ENCODE measurements at places on chromosomes 2 and 18.

DNA sequence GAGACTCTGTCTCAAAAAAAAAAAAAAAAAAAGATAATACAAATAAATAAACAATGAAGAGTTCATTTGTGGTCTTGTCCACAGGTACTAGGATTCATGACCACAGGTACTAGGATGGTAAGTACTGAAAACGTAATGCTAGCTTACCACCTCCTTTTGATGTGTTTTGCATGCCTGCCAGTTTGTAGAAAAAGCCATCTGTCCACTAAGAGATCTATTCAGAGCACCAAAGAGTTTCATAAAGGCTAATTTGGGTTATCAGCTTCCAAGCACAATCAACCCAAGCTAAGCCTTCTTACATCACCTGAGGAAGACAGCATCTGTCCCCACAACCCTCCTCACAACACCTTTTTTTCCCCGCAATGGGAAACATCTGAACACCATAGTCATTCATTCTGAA lies 477.2 kb downstream of the ZEB2 start:
- DNase-seq = no peak

DNA sequence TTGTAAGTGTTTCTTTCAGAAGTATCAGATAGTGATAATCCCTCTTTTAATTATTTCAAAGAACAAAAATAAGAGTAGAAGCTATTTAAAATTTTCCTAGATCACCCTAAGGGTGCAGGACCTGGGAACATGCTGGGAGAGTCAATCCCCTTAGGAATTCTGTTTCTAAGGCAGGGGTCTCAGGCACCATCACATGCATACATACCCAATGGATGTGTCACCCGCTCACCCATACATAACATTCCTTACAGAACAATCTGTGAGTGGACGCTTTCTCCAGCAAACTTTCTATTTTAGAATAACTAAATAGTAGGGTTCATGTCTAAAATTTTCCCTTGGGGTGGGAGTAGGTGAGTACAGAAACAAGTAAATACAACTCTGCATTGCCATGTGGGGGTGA lies 8.4 kb downstream of the DSEL start:
- DNase-seq = no peak

DNA sequence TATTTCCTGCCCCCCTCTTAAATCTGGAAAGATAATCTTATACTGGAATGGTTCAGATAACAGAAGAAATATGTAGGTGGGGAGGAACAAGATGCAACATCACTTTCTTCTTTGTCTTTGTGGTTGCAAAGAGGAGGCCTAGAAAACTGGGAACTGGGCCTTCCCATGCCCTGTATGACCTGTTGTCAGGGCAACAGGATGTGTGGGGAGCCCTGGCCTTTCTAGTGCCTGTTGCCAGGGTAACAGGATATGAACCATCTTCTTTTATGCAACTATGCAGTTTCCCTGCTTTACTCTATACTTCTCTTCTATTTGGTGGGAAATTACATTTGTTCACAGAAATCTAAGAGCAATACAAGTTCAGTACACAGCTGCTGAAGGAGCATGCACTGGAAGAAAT lies 79.8 kb upstream of the PDE1A start:
- DNase-seq = peak; percentile 18

DNA sequence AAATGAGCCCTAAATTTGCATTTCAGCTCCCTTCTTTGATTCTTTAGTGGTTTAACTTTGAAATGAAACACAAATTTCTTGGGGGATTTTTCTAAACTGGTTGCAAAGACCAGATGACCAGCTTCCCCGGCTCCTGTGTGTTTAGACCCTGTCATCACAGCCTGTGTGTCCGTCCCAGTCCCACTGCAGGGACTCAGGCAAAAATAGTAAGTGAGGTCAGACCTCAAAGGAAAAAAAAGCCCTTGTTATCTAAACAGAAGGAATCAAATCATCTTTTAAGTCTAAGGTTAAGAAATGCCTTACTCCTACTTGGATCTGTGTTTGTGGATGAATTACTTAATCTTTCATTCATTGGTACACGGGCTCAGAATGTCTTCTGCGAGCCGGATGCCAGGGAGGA lies 423.7 kb downstream of the LPIN1 start:
- no peak for DNase-seq

DNA sequence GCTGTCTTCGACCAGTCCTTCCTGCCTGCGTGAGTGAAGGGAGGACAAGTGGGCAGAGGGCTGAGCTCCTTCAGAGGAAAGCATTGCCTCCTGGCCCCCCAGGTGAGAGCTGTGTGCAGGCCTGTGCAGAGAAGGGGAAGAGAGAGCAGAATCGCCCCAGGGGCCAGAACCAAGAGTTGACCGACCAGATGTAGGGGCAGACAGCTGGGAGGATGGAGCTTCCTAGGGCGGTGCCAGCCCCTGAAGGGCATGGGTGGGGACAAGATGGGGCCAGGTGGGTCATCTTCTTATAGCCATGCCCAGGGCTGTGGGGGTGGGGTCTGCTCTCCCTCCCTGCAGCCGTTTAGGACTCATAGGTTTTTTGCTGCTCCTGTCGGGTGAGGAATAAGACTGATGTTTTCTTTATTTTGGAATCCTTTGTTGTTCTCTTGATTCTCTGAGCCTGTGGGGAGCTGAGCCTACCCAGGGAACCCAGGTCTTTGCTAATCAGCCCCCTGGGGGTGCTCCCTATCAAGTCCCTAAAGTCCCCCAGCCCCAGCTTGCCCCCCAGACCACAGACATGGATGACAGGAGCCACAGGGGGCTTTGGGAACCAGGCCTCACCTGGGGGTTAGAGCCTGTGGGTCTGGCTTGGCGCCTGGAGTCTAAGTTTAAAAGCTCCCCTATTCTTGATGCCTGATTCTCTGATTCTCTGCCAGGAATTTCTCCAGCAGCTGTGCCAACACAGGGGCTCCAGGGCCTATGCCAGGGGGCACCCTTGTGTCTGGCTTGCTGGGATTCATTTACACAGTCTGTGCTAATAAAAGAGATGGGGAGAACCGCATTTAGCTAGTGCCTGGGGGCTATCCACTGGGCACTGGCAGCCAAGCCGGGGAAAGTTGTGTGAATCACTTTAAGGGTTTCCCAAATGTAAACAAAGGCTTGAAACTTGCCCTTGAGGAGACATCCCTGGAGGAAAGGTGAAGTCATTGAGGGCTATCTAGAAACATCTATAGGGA lies 9.3 kb upstream of the EFHD1 start:
- peak; percentile 93 for DNase-seq

DNA sequence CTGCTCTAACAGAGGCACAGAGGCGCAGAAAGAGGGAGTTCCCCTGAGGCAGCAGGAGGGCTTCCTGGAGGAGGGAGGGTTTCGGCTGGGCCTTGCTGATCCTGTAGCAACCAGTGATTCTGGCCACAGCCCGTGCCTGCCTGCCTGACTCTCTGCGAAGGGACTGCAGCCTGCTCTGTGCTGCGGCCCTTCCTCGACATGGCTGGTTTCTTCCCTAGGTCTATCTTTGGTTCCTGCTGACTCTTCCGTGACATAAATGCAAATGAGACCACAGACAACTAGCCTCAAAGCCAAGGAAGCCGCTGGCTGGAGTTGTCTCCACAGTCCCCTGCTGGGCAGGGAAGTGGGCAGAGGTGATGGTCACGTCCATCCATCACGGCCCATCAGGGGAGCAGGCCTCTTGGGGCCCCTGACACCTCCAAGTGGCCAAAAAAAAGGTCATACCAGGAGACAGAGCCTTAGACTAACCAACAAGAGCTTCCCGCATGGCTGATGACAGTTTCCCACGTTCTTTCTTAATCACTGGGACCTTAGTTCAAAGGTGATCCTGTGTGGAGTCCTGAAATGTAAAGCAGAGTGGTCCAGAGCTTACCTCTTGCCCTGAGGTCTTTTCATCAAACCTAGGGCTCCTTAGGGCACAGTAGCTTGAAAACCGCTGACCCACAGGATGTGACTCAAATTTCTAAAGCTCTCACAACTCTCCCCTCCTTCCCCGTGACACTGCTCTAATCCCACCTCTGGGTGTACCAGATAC lies 55.3 kb downstream of the HS1BP3 start:
- DNase-seq = no peak

DNA sequence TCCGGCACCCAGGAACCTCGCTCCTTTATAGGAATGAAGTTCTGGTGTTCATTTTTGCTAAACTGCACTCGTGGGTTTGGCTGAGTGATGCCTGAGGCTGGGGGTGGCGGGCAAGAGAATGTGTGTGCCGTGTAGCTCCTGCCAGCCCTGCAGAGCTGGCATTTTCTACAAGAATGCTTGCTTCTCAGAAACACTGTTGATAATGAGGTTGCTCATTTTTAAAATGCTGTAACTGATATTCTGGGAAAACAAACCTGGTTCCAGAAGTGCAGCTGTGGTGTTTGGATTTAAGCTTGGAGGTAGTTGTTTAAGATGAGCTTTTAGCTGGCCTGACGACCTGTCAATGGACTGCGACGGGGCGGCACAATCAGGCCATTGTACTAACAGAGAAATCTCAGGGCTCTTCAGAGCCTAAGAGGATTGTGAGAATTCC lies 511.9 kb upstream of the TNP1 start:
- DNase-seq = peak; percentile 23

DNA sequence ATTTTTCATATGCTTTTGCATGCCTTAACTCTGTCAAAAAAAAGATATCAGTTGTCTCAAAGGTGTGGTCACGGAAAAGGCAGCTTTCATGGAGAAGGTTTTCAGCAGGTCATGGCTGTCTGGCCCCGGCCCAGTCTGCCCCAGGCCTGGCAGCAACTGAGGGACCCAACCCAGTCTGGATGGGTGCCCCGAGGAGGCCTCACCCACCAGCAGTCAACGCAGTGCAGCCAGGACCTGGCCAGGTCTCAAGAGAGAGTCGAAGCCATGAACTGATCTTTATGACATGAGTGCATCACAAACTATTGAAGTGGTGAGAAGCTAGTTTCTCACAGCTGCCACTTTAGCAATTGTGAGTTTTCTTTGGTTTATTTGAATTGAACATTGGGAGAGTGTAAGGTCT lies 7.9 kb downstream of the TUBB6 start:
- DNase-seq = no peak

- DNase-seq = no peak
Measured at GRCh38 chr2:48059975-48060374, 153.7 kb upstream of the FBXO11 start.

GRCh38 chr18:11577271-11578112 lies 31.9 kb upstream of the SLC35G4 start:
- no peak for DNase-seq

GRCh38 chr2:216082117-216082711 lies 495 bp downstream of the TMEM169 start:
- DNase-seq = peak; percentile 63

DNA sequence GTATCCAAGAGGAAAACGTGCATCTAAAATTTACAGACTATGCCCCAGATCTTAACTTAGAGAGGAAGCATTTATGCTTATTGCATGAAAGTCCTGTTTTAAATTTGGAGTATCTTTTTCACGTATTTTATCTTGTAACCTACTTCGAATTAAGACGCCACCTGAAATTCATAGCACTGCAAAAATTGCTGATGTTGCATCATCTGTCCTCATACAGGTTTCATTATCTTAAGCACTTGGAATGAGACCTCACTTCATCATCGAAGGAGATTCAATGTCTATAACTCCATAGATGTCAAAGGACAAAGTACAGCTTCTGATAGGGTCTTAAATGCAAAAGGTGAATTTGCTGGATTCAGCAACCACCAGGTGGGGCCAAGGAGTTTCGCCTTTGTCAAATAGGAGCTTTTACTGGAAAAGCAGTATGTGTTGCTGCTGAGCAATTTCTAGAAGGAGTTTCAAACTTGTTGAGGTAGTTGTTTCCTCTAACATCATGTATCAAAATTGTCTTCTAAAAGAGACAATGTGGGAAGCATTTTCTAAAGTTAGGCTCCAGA lies 106.4 kb upstream of the CCDC85A start:
- no peak for DNase-seq

DNA sequence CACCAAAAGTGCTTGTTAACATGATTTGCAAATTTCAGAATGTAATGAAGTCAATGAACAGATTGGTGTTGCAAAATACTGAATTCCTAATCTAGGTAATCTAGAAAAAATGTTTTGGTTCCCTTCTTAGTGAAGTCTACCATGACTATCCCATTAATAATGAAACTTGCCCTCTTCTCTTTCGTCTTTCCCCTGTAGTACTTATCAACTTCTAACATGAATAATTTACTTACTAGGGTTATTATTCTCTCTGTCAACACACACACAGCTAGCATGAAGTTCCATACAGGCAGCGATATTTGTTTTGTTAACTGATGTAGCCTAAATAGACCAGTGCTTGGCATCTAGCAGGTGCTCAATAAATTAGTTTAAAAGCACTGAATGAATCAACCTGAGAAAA lies 160.2 kb downstream of the NCK2 start:
- DNase-seq = no peak

- no peak for DNase-seq
Measured at GRCh38 chr2:101980368-101980767, 11.4 kb upstream of the IL1R2 start.

Data from DMS79 treated with DMSO at 0.1 percent for 48 hours (cell line).